NCI-H1930 (cell line): ENCODE measurements at places on chromosomes 6 and 20.
A peak's percentile ranks its signal among the peaks of the same experiment; 100 is the strongest.

- no peak for DNase-seq
These were observed 11.2 kb downstream of the NEU1 start for GRCh38 chr6:31851485-31851832.

- DNase-seq = no peak
These were observed 12.1 kb downstream of the SYNGAP1 start for GRCh38 chr6:33431880-33432541.

GRCh38 chr20:32970973-32971300 lies 33.3 kb downstream of the SUN5 start:
- DNase-seq = no peak

DNA sequence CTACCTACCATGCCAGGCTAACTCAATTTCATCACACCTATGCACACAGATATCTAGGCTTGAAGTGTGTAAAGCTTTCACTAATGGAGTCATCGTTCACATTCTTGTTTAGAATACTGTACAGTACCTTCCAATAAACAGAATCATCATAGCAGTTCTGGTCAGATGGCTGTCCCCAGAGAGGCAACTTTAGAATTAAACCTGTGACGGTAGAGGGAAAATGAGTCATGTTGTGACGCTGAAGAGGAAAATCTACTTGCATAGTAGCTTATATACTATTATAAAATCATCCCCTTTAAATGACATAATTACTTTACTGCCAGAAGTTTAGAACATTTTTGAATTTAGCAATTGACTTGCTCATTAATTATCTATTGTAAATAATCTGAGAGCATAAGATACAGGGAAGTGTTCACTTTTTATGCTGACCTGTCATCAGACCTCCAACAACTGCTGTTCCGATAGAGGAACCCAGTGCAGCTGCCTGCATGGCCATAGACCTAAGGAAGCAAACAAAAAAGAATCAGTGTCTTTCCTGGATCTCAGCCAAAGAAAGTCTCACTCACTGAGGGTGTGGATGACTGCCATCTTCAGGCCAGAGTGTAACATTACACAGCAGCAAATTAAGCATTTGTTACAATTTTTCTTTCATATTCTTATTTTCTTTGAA lies 29.8 kb downstream of the RHAG start:
- peak; percentile 12 for DNase-seq

DNA sequence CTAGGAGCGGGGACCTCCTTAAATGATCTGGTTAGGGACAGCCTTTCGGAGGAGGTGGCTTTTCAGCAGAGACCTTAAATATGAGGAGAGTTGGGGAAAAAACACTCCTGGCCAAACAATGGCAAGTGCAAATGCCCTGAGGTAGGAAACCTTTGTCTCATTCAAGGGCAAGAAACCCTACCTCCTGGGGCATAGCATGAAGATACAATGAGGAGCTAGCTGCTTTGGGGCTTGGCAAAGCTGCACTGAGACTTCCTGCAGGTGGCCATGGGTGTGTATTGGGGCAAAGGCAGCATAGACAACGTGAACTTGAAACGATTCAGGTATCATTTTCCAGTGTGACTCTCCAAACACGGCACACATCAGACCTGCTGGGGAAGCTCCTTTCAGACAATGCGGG lies 30.7 kb downstream of the PMEPA1 start:
- no peak for DNase-seq

DNA sequence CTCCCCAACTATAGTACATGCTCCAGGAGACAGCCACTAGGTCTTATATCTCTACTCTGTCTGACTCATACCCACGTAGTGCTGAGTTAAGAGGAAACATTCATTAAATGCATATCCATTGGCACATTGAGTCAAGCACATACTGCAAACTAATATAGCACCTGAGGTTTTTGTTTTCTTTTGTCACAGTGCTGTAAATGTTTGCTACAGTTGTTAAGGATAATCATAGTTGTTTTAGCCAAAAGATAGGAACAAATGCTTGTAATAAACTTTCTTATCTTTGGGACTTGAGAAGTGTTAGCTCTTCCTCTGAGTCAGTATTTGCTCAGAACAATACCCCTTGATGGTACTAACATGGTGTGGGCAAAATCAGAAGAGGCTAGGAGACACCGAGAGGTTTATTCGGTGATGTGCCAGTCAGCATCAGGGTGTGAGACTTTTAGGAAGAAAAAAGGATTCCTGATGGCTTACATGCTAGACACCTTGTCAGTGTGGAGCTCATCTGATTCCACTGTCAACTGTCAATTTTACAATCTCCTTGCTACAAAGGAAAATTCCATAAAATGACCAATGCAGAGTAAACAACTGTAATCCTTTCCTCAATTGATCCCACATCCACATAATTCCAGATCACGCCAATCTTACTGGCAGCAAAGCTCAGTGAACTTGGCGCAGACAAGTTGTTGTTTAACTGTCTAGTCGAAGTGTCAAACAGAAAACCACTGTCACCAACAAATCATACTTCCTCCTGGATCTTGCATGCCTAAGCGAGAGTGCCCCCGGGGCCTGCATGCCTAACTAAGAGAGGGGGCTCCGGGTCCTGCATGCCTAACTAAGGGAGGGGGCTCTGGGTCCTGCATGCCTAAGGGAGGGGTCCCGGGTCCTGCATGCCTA lies 36.1 kb downstream of the ELOVL2 start:
- DNase-seq = no peak

- DNase-seq = no peak
These were observed 560.6 kb downstream of the COL12A1 start for GRCh38 chr6:74645108-74645849.

- no peak for DNase-seq
These were observed 2.8 kb upstream of the TFAP2A start for GRCh38 chr6:10417681-10418104.

DNA sequence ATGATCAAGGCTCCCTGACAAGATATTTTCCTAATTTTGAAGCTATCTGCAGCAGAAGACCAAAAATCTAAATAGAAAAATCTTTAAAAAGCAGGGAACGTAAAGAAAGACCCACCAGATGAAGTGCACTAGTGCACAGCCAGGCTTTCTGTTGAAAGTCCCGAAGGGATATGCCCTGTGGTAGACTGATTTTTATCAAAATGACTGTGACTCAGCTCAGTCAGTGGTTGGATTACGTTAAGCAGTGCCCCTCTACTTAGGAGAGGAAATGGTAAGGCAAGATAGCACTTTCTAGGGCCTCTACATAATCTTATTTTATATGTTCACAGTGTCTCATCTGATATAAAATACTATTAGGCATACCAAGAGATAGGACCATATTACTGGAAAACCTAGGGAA lies 123.4 kb upstream of the RAB32 start:
- no peak for DNase-seq
